CD4-positive, alpha-beta T cell treated with Interleukin-6 at 100 ng/mL for 8 hours (primary cell): ENCODE measurements at places on chromosomes 4 and X.

GRCh38 chr4:100738196-100739165, 220.7 kb upstream of the EMCN start:
- DNase-seq, result no peak

- no peak for DNase-seq
These were observed 97.0 kb downstream of the AFAP1 start for GRCh38 chr4:7842384-7843279.

- DNase-seq, result no peak
These were observed 132.6 kb downstream of the INPP4B start for GRCh38 chr4:142713282-142714030.

DNA sequence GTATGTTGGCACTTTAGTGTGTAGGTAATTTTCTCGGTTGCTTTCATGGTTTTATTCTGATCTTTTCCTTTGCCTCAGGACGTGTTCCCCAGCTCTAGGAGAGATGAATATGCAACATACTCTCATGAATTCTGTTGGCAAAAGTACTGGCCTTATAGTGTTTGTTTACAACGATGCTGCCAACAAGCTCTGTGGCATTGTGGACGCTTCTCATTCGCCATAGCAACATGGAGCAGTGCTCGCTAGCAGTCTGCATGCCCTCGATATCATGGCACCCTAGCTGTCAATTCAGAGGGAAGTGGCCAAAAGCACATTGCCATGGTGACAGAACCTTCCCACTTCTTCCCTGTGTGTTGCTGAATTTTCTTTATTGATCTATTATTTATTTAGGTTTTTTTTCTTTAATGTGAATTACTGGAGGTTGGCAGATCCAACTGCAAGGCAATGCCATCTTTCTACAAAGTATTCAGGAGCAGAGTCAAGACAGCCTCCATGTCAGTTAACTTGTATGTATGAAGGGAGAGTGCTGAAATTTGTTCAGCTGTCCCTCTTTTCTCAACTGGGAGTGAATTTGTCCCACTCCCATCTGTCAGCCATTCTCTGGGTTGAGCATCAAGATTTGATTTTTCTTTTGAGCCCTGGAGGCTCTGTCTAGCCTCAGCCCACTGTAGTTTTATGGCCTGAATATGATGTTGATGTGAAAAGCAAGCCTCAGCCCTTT, 224.9 kb upstream of the VCX3A start:
- no peak for DNase-seq

GRCh38 chrX:40022421-40022820, 75.3 kb downstream of the BCOR start:
- DNase-seq, result no peak

- no peak for DNase-seq
These were observed 57.2 kb downstream of the RUFY3 start for GRCh38 chr4:70778888-70779422.

DNA sequence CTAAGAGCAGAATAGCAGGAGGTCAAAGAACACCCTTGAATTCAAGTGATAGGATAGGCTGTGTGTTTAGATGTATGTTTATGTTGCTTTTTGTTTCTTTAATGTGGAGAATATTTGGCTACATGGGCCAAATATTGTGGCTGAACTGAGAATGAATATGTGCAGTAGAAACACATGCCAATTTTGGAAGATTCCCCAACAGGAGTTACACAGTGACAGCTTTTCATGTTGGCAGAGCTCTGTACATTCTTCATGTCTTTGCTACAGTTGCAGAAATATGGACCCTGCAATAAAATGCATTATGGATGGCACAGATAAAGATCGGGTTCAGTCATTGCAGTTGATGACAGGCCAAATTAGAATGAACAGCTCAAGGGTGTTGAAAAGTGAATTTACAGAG, 82.8 kb upstream of the SLC4A4 start:
- DNase-seq, result no peak

DNA sequence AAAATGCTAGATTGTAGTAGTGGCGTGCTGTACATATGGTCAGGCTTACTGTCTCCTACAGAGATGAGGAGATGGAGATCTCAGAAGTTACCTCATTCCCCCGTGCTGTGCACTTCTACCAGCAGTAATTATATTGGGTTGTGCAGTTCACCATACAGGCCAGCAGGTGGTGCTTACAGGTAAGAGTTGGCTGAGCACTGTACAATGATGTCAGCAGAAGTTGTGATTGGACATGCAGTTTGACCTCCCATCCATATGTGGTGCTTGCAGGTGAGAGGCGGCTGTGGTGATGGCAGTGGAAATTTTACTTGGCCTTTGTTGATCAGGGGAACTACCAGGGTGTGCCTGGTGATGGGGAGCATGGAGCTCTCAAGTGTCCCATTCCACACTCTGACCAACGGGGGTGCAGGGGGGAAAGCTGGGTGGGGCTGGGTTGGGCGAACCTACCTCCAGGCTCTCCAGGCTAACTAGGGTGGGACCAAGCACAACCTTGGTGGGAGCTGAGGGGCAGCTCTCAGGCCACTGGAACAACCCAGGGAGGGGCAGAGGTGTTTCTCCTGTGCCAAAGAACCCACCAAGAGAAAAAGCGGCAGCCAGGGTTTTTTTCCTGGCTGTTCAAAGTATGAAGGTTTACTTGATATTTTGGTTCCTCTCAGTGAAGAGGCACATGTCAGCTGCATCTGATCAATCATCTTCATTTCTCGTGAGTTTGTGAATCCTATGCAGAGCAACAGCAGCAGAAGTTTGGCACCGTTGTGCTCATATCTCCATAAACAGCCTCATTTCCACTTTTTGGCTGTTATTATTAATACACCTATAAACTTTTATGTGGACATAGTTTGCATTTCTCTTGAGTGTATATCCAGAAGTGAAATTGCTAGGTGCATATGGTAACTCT, 73.8 kb upstream of the FREM3 start:
- peak; percentile 2 for DNase-seq

DNA sequence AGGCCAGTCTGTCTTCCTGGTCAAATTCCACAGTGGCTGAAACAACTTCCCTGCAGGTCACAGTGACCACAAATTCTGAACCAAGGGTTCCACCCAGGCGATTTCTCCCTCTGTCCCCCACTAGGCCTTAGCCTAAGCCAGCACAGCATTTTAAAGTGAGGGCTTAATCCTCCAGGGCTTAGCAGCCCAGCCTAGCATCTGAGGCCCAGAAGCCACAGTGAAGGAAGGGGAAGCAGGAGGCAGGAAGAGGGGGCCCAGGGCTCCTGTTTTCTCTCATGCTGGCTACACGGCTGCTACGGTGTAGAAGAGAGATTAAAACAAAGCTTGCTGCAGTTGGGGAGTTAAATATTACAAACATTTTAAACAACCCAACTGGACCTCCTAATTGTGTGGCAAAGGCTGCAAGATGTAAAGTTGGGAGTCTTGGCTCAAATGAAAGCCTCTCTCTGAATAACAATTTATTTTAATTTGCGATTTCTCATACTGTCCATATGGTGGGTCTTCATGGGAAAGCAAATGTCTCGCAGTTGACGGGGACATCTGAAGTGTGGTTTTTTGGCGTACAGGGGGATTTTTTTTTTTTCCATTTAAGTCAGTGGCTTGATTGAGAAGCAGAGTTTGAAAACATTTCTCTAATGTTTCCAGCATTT, 170.8 kb upstream of the RAI2 start:
- no peak for DNase-seq

GRCh38 chr4:136864604-136865185, 667.6 kb downstream of the PCDH18 start:
- no peak for DNase-seq

DNA sequence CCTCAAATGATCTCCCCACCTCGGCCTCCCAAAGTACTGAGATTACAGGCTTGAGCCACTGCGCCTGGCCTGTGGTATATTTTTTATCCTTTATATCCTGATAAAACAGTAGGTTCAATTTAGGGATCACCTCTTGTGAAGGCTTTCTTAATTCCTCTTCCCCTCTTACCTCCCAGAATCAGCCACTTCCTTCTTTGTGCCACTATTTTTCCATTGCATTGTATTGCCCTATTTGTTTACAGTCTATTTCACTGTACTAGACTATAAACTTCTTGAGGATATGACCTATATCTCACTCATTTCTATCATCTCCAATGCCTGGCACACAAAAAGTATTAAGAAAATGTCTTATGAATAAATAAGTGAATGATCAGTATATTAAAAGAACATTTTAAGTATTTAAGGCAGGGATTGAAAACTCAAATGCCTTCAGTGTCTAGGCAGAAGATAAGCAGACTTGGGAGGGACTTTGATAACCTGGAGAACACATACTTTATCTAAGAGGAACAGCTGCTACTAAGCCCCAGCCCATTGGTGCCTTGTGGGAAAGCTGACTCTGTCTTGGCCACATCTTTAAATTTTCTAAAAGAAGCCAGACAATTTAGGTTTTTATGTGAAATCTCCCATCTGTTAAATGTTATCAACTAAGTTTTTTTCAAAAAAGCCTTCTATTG, 82.3 kb upstream of the OGT start:
- DNase-seq, result no peak

GRCh38 chrX:51606446-51606845, 12.3 kb downstream of the CENPVL3 start:
- no peak for DNase-seq

- DNase-seq, result no peak
These were observed 78.0 kb upstream of the CCDC160 start for GRCh38 chrX:134158821-134159512.

DNA sequence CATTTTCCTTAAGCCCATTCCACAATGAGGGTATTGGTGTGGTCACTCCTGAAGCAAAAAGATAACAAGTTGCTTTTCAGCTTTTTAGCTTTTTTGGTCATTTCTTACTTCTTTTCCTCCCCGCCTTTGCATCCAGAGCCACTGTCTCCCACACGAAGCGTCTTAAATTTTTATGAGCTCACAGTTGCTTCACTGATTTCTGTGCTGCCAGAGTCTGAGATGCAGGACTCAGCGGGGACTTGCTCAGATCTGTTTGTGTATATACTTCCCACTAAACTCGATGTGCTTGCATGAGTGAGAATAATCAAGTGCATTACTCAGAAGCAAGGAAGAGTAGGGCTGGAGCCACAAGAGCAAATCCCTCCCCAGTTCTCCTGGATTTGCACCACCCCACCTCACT, 80.2 kb upstream of the FHL1 start:
- DNase-seq, result no peak

DNA sequence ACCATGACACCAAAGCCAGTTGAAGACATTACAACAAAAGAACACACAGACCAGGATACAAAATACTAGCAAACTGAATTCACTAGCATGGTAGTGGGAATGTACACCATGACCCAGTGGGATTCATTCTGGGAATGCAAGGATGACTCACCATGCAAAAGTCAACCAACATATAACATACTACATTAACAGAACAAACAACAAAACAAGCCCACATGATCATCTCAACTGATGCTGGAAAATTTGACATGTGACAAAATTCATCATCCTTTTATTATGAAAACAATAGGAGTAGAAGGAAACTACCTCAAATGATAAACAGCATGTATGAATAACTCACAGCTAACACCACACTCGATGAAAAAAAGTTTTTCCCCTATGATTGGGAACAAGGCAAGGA, 190.2 kb downstream of the DCLK2 start:
- DNase-seq, result no peak

DNA sequence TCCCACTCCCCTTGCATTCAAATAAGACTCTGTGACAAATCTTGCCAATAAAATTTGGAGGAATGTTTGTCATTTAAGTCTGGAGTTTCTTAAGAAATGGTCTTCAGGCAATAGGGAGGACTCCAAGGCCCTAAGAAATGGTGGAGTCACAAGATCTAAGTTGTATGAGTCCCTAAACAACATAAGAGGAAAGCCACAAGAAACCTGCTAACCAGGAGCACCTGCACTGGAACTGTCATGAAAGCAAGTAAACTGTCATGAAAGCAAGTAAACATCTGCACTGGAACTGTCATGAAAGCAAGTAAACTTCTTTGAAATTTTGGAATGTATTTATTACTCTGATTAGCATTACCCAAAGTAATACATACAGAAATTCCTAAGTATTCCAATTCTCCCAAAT, 3.5 kb downstream of the CNOT6L start:
- DNase-seq, result no peak

GRCh38 chrX:152831391-152831790, 528 bp downstream of the NSDHL start:
- no peak for DNase-seq

- DNase-seq, result no peak
These were observed 195.9 kb downstream of the OR13H1 start for GRCh38 chrX:131739823-131740222.
